Upper lobe of right lung (tissue), 1 donor: ENCODE measurements at places on chromosomes 7 and 10.

DNA sequence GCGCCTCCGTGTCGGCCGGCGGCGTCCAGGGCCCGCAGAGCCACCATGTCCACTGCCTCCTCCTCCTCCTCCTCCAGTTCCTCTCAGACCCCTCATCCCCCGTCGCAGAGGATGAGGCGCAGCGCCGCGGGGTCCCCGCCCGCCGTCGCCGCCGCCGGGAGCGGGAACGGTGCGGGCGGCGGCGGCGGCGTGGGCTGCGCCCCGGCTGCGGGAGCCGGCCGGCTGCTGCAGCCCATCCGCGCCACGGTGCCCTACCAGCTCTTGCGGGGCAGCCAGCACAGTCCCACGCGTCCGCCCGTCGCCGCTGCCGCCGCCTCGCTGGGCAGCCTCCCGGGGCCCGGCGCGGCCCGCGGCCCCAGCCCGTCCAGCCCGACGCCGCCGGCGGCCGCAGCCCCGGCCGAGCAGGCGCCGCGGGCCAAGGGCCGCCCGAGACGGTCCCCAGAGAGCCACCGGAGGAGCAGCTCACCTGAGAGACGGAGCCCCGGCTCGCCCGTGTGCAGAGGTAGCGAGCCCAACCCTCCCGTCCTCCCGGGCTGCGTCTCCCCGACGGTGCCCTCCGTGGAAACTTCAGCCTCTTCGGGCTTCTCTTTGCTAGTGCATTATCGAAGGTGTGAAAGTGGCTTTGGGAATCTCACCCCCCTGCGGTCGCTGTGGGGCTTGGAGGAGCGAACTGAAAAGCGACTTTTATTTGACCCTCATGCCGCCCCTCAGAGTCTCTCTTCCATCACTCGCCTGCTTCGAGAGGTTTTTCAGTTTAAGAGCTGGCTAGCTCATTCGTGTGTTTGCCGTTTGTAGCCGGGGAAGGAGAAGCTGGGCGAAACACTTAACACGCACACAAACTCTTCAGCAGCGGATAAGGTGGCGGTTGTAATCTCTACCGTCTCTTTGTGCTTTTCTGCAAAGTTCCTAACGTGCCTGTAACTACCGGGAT is 975 bp downstream of the GLCCI1 start:
- H3K27me3 ChIP-seq = no peaks in the 10 kb centered on the region
- H3K27ac ChIP-seq = peak overlapping the region; percentile 96

DNA sequence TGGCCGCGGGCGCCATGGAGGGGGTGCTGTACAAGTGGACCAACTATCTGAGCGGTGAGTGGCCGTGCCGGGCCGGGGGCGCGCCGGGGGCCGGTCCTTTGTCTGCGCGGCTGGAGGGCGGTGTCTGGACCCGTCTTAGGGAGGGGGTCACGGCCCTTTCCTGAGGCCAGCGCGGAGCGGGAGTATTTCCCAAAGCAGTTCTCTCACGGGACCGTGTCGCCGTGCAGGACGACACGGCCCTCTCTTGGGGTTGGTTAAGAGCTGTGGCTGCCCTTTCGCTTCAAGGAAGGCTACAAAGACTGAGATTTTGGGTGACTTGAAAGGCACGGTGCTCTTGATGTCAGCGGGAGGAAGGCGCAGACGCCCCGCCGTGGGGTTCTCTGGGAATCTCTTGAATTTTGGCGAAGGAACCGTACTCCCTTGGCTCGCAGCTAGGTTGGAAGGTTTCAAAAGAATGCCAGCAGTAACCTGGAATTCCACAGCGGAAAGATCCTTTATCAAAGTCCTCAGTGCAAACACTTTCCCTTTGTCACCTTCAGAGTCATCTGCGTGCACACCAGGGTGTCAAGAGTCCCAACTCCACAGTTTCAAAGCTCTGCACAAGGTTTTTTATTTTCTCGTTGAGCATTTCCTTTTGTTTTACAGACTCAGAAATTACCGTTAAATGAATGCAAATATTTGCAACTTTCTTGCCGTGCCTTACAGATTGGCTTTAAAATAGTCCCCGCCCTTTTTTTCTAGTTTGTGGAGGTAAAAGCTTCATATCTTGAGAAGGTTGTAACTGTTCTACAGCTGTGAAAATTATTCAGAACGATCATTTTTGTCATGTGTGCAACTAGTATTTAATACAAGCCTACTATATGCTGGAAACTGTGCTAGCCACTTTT is 780 bp downstream of the PLEKHA8 start:
- H3K36me3 ChIP-seq = no peaks in the 10 kb centered on the region
- DNase-seq = no peak
- peak overlapping the region; percentile 77 for H3K27ac ChIP-seq
- H3K27me3 ChIP-seq = no peaks in the 10 kb centered on the region
- H3K4me3 ChIP-seq = peak overlapping the region; percentile 84
- H3K4me1 ChIP-seq = peaks cover 31% of the 10 kb centered on the region

- no peaks in the 10 kb centered on the region for H3K27me3 ChIP-seq
- H3K4me3 ChIP-seq = no peak overlapping the region
- DNase-seq = no peak
- no peak overlapping the region for H3K27ac ChIP-seq
Observed at GRCh38 chr7:30700941-30701340, 18.7 kb upstream of the CRHR2 start.

DNA sequence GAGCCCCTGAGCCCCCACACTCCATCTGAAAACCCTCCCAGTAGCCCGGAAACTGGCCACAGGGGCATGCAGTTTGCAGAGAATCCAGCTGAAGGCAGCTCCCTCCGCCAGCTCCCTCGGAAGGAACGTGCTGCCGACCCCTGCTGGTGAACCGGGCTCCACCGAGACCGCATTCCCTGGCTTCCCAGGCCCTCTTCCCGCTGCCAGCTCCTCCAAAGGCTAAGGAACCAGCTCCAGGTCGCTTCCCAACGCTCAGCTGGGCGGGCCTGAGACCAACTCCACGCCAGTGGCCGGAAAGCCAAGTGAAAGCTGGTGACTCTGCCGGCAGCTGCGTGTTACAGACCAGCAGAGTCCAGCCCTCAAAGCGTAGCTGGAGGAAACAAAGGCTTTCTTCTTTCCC is 35.8 kb downstream of the GPER1 start:
- H3K27me3 ChIP-seq = no peaks in the 10 kb centered on the region
- peaks cover 3% of the 10 kb centered on the region for H3K36me3 ChIP-seq
- H3K4me1 ChIP-seq = no peaks in the 10 kb centered on the region
- H3K4me3 ChIP-seq = peak overlapping the region; percentile 25

GRCh38 chr7:38306171-38306570 is 32.7 kb upstream of the TARP start:
- DNase-seq = no peak
- no peaks in the 10 kb centered on the region for H3K27me3 ChIP-seq
- H3K4me3 ChIP-seq = no peak overlapping the region
- peaks cover 3% of the 10 kb centered on the region for H3K4me1 ChIP-seq
- no peaks in the 10 kb centered on the region for H3K36me3 ChIP-seq

- H3K36me3 ChIP-seq = no peaks in the 10 kb centered on the region
- H3K27me3 ChIP-seq = no peaks in the 10 kb centered on the region
- peak overlapping the region; percentile 11 for H3K27ac ChIP-seq
- peaks cover 42% of the 10 kb centered on the region for H3K4me1 ChIP-seq
- no peak for DNase-seq
Observed at GRCh38 chr10:125039354-125039769, 97.4 kb downstream of the ZRANB1 start.

DNA sequence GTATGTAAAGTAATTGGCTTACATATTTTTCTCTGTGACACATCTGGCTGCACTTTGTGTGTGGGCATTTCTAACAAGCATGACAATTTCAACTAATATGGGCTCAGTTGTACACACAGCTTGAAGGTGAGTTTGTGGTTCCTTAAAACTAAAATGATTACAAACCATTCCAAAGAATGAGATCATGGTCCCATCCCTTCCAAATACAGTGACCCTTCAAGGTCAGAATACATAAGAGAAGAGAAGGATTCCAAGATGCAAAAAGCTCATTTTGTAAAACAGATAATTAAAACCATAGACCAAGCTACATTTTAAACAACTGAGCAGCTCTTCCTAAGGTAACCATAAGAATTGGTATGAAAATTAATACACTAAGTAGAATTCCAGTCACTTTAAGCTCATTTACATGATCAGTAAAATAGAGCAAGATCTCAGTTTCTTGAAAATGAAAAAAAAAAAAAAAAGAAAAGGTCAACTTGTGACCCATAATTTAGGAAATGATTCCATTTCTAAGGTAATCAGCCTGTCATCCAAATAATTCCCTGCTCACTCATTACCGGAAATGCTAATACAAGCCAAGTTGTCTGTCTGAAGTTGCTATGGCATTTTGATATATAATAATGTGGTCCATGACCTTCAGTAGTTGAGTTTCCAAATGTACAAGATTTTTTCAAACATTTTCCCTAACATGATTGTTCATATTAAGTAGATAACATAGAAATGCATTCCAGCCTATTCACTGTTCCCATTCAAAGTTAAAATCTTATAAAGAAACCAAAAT is 688.5 kb downstream of the PARD3 start:
- no peak overlapping the region for H3K4me3 ChIP-seq
- no peak overlapping the region for H3K27ac ChIP-seq
- H3K27me3 ChIP-seq = no peaks in the 10 kb centered on the region
- no peaks in the 10 kb centered on the region for H3K36me3 ChIP-seq
- no peak for DNase-seq

GRCh38 chr7:74334030-74334429 is 44.8 kb downstream of the CLIP2 start:
- no peak overlapping the region for H3K4me3 ChIP-seq
- DNase-seq = no peak
- H3K4me1 ChIP-seq = no peaks in the 10 kb centered on the region

DNA sequence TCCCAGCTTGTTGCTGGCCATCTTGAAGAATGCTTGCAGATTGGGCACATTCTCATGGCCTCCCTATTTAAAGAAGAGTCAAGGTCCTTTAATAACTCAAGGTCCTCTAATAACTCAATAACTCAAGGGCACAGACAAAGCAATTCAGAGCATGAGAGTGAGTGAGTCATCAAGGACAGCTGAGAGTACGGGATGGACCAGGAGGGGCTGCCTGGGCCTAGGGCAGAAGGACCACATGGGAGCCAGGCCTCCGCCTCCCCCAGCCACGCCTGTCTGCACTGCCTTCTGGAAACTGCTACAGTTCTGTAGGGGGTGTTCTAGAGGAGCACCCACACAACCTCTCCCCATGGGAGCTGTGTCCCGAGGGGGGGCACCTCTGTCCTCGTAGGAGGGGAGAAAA is 48.9 kb downstream of the ZNF503 start:
- DNase-seq = no peak
- no peaks in the 10 kb centered on the region for H3K4me1 ChIP-seq
- H3K27me3 ChIP-seq = no peaks in the 10 kb centered on the region

- no peaks in the 10 kb centered on the region for H3K27me3 ChIP-seq
- H3K27ac ChIP-seq = peak overlapping the region; percentile 81
- DNase-seq = no peak
- peak overlapping the region; percentile 66 for H3K4me3 ChIP-seq
Observed at GRCh38 chr7:30915751-30916150, 4.1 kb downstream of the AQP1 start.

GRCh38 chr7:50591480-50592438 is 26.6 kb upstream of the DDC start:
- DNase-seq = no peak
- no peak overlapping the region for H3K27ac ChIP-seq
- H3K4me1 ChIP-seq = no peaks in the 10 kb centered on the region
- H3K36me3 ChIP-seq = peaks cover 17% of the 10 kb centered on the region

GRCh38 chr7:17103984-17104383 is 194.5 kb upstream of the AHR start:
- peaks cover 3% of the 10 kb centered on the region for H3K4me1 ChIP-seq
- no peaks in the 10 kb centered on the region for H3K36me3 ChIP-seq
- no peak overlapping the region for H3K4me3 ChIP-seq
- no peak for DNase-seq

GRCh38 chr10:93126483-93127052 is 52.9 kb downstream of the CYP26A1 start:
- H3K27me3 ChIP-seq = no peaks in the 10 kb centered on the region
- no peaks in the 10 kb centered on the region for H3K36me3 ChIP-seq
- no peak for DNase-seq

DNA sequence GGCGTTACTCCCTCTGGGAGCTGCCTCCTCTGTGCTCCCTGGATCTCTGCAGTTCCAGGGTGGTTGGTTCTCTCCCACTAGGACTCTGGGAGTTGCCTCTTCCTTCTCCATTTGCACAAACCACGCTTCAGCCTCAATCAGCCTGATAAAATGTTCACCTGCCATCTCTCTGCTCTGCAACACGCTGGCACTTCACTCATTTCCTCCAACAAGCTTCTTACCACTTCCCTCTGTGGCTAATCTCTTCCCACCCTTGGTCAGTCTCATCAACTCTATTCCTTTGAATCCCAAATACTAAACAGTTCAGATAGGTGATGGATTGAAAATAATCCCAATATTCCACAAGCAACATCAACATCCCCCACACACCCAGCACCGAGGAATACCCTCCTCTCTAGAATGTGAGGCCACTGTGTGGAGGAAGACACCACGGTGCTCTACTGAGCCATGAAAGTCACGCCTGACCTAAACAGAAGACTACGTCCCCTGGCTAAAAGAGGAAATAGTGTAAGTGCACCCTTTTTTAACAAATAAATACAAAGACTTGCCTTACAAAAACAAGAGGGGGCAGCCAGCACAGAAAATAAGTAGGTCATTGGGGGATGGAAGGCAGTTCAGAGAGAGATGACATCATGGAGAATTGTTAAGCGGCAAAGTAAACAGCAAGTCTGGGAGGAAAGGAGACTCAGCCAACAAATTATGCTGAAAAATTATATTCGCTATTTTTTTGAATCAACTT is 1.9 kb upstream of the FAM170B start:
- H3K27me3 ChIP-seq = no peaks in the 10 kb centered on the region
- peaks cover 21% of the 10 kb centered on the region for H3K4me1 ChIP-seq
- H3K4me3 ChIP-seq = no peak overlapping the region
- H3K36me3 ChIP-seq = no peaks in the 10 kb centered on the region
- no peak for DNase-seq

DNA sequence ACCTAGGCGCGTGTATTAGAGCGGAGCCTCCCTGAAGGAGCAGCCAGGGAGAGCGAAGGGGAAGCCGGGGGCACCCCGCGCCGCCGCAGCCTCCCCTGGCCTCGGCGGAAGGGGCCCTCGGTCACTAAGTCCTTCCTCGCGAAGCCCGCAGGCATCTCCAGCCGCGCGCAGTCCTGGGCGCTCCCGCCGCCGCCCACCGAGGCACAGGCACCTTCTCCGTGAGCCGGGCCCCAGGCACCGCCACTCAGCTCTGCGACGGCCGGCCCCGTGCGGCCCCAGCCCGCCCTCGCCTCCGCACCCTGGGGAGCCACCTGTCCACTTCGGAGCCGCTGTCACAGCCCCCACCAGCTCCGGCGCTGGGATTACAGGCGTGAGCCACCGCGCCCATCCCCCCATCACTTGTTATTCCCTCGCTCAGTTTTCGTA is 80.8 kb downstream of the ZNF467 start:
- DNase-seq = no peak
- H3K4me1 ChIP-seq = no peaks in the 10 kb centered on the region
- H3K4me3 ChIP-seq = peak overlapping the region; percentile 7
- no peaks in the 10 kb centered on the region for H3K36me3 ChIP-seq

- H3K27me3 ChIP-seq = no peaks in the 10 kb centered on the region
- DNase-seq = no peak
- no peaks in the 10 kb centered on the region for H3K36me3 ChIP-seq
- H3K4me1 ChIP-seq = no peaks in the 10 kb centered on the region
- H3K4me3 ChIP-seq = no peak overlapping the region
Observed at GRCh38 chr7:27587429-27587828, 75.3 kb downstream of the HIBADH start.
